Muscle of back (tissue), 13 donors: ENCODE measurements at places on chromosomes 12 and 14. TPM values are rescaled to one million over a fixed set of nuclear protein-coding genes. Genes with fewer than 3 reads are reported as not detected.
A peak's percentile ranks its signal among the peaks of the same experiment; 100 is the strongest.

Gene GPR84
- 0.08 TPM for polyA plus RNA-seq

DNA sequence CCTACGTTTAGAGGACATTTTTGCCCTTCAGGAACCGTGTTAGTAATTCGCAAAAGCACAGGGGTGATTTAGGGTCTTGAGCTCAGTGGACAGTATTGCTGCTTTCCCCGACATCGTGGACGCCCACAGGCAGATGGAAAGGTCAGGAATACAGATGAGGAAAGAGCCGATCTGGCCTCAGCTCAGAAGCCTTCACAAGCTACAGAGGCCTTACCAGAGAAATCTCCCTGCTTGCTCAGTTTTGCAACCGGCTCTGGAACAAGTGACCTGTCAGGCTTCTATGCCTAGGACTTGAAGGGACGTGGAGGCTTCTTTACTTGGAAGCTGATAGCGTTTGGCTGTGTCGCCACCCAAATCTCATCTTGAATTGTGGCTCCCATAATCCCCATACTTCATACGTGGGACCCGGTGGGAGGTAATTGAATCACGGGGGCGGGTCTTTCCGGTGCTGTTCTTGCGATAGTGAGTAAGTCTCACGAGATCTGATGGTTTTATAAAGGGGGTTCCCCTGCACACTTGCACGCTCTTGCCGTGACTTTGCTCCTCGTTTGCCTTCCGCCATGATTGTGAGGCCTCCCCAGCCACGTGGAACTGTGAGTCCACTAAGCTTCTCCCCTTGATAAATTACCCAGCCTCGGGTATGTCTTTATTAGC is 332.5 kb downstream of the MED13L start:
- no peak for DNase-seq

GRCh38 chr14:104169005-104169698 is 30.8 kb downstream of the KIF26A start:
- no peak for DNase-seq

DNA sequence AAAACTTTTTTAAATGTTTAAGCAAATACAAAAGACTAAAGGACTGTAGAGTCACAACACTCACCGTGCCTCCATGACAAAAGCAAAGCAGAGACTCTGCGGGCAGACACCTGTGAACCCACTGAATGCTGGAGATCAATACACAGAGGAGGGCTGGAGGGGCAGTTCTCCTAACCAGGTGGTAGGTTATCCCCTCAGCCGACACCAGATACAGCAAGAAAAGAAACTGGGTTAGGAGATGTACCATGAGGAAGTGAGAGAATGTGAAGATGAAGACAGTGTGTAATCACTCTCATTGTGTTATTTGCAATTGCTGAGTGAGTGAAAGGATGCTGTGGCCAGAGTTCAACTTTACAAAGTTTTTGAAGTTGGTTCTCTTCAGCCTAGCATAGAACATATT is 480.3 kb downstream of the BCL11B start:
- DNase-seq, result no peak

- no peak for DNase-seq
Observed at GRCh38 chr12:132154341-132154761, 10.1 kb downstream of the NOC4L start.

Gene GARIN6
- not detected for polyA plus RNA-seq

Gene NRDE2
- polyA plus RNA-seq, result 11.0 TPM

DNA sequence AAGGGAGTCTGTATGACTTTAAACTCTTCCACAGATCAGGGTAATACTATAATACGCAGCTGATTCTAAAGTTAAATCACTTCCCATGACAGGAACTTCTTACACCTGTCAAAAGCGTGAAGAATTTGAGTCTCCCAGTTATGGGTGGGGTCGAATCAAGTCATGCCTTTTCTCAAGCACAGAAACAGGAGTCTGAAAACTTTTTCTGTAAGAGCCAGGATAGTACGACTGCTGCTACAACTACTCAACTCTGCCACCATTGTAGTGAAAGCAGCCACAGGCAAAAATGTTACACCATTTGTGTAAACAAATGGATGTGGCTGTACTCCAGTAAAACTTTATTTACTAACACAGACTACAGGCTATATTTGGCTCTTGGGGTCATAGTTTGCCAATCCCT is 90.3 kb downstream of the DUSP6 start:
- no peak for DNase-seq

Gene NUAK1
- 11.4 TPM for polyA plus RNA-seq

Gene TAS2R9
- not detected for polyA plus RNA-seq

DNA sequence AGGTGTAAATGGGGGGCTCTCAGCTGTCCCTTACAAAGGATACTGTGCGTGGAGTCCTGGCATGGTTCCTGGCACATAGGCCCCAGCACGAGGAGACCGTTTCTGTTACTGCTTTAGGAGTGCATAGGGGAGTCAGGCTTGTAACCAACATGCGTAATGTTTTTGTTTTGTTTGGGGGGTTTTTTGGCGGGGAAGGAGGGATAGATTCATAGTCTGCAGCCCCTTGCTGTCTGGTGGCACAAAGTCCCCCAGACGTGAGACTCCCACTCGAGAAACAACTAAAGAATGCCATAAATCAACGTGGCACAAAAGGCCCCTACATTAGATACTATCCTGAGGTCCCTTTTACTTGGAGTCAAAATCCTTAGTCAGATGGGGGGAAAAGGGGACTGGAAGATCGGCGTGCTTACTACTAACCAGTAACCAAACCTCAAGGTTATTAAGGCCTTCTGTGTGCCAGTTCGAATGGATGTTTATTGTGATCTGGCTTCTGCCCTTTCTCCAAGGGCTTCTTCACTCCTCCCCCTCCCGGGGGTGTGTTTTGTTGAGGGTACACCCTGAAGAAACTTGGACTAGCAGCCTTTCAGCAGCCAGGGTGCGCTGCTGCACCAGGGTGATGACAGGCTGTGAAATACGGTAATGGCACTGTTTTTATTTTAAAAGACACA is 874 bp downstream of the ISCU start:
- peak; percentile 88 for DNase-seq

Gene KRT2
- polyA plus RNA-seq, result not detected

GRCh38 chr12:125519026-125519651 is 453.9 kb downstream of the AACS start:
- DNase-seq, result no peak

GRCh38 chr12:131471271-131471905 is 239.5 kb upstream of the SFSWAP start:
- DNase-seq, result no peak

GRCh38 chr14:66152747-66153146 is 333.4 kb upstream of the CCDC196 start:
- DNase-seq, result no peak

- no peak for DNase-seq
Observed at GRCh38 chr14:20490563-20490962, 14.8 kb upstream of the RNASE10 start.

- DNase-seq, result no peak
Observed at GRCh38 chr12:24922090-24922489, 26.8 kb downstream of the BCAT1 start.

GRCh38 chr12:67599691-67600090 is 48.9 kb upstream of the DYRK2 start:
- DNase-seq, result no peak

DNA sequence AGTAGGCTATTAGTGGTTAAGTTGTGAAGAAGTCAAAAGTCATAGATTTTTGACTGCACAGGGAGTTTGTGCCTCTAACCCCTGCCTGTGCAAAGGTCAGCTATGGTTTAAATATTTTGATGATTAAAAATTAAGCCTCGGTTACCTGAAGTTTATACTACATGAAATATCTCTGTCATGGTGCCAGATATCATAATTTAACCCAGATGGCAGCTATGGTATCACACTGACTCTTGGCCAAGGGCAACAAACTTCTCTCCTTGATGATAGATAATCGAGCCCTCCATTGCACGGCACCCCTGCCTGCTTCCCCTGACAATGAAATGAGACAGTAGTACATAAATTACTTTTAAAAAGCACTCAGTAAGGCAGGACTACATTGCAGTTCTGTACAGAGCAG is 80.8 kb downstream of the SLC35F4 start:
- DNase-seq, result no peak

Gene COCH
- polyA plus RNA-seq, result 7.0 TPM

DNA sequence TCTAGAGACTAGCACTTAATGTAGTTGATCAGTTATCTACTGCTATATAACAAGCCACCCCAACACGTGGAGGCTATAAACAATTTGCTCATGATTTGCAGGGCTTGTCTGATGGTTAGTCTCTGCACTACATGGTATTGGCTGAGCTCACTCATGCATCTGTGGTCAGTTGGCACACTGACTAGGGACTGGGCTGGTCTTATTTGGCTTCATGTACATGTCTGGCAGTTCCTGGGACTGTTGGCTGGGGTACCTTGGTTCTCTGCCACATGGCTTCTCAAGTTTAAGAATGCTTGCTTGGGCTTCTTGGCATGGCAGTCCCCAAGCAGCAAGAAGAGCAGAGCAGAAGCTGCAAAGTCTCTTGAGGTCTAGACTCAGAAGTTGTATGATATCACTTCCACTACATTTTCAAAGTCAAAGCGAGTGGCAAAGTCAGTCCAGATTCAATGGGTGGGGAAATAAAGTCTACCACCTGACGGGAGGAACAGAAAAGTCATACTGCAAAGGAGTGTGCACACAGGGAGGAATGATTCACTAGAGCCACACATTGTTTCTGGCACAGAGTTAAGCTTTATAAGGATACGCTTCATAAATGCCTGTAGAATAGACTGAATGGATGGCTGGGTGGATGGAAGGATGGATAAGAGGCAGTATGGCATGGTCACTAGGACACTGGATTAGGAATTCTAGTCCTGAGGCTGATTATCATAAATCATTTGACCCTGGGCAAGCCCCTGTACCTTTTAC is 44.8 kb upstream of the PTHLH start:
- no peak for DNase-seq

- no peak for DNase-seq
Observed at GRCh38 chr12:15962760-15963159, 51.6 kb downstream of the DERA start.

DNA sequence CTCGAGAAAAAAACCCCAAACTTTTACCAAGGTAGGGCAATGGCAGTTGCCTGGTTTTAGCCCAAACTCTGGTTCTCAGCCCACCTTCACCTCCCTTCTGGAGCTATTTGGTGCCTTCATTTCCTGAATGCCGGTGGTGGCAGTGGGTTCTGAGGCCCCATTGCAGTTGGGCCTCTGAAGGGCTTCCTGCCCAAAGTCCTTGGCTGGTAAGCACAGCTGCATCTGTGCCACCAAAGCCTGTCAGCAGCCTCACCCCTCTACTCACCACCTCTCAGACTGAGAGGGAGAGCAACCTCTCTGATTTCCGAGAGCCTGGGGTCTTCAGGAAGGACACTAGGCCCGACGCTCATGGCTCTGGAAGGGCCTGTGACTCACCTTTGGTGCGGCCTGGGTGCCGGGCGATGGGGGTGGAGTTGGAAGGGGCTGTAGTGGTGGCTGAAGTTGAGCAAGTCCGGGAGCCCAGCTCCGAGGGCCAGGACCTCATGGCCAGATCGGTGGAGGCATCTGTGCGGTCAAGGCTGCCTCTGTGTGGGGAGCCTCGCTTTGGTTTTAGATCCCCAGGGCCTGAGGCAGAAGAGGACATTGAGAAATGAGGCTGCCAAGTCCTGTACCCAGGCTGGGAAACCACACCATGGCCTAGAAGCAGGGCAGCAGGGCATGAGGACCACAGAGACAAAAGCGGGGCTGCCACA is 38.6 kb upstream of the GPR68 start:
- no peak for DNase-seq

- DNase-seq, result no peak
Observed at GRCh38 chr12:7868391-7868790, 4.3 kb downstream of the SLC2A14 start.

Gene JAG2
- polyA plus RNA-seq, result 38.4 TPM

DNA sequence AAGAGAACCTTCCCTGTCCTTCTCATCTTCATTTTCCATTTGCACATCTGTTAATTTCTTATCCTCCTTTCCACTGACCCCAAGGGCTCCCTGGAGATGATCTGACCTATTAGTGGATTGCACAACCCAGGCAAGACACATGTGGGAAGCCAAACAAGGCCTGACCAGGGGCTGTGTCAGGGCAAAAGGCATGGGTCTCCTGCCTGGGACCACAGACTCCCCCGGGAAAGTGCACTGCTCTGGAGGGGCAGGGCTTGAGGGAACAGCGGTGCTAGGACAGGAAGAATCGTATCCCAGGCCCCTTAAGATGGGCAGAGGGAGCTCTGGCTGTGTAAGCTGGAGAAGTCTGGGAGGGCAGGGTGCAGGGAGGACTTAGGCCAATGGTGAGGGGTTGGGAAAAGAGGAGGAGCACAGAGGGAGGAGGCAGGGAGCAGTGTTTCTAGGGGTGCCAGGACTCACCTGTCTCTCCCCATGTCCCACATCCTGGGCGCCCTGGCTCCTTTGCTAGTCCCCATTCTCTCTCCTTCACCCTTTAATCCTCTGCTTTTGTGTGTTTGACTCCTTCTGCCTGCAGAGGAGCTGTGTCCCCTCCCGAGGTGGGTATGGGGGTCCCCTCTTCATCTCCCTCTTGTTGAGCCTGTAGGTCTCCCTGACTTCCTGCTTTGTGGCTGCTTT is 25.3 kb downstream of the PLEKHG3 start:
- DNase-seq, result no peak

DNA sequence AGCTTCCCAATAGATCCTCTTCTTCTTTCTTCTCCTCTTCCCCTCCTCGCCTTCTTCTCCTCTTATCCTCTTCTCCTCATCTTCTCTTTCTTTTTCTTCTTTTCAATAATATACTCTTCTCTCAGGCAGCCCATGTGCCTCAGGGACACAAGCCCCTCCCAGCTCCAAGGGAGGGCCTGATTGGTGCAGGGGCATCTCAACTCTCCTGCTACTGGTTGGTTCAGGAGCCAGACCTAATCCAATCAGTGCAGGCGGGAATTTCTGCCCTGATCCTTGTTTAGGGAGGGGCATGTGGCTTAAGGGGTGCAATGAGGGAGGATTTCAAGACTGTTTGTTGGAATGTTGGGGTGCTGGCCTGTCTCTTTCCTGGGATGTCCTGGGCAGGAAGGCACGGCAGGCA is 9.0 kb downstream of the SERPINA12 start:
- DNase-seq, result no peak

GRCh38 chr12:118102609-118103008 is 1.2 kb downstream of the VSIG10 start:
- no peak for DNase-seq
